Epithelial cell of prostate (primary cell): ENCODE measurements at places on chromosomes 5 and 9.

GRCh38 chr9:105475302-105475701 lies 27.5 kb downstream of the FSD1L start:
- DNase-seq: no peak

- DNase-seq: no peak
Measured at GRCh38 chr9:17739022-17739421, 160.2 kb downstream of the SH3GL2 start.

GRCh38 chr5:179278119-179278518 lies 67.1 kb downstream of the ADAMTS2 start:
- no peak for DNase-seq

- DNase-seq: no peak
Measured at GRCh38 chr5:146185161-146185560, 2.7 kb upstream of the LARS1 start.

GRCh38 chr5:151126199-151126645 lies 31.4 kb downstream of the ANXA6 start:
- no peak for DNase-seq

DNA sequence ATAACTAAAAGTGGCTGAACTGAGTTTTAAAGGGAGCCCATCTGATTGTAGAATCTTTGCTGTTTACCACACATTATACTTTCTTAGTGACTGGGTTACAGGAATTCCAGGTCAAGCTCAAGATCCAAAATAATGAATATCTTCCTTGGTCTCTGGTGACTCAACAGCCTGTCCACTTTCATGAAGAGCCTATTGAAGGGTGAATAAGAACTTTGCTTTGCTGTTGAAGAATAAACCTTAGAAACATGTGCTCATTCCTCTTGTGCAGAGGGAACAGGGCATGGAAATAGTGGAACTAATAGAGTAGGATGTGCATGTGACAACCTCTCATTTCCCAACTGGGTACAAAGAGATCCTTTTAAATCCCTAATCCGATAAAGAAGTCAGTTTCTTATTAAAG lies 21.4 kb downstream of the ALDH1A1 start:
- no peak for DNase-seq
